EL (cell line): ENCODE measurements at places on chromosomes 7 and 10.

- no peak for DNase-seq
These were observed 12.6 kb upstream of the TSPAN13 start for GRCh38 chr7:16740996-16741395.

GRCh38 chr10:31268444-31269303 lies 50.3 kb upstream of the ZEB1 start:
- no peak for DNase-seq

- DNase-seq: no peak
These were observed 103.1 kb downstream of the KLF6 start for GRCh38 chr10:3681642-3682554.

DNA sequence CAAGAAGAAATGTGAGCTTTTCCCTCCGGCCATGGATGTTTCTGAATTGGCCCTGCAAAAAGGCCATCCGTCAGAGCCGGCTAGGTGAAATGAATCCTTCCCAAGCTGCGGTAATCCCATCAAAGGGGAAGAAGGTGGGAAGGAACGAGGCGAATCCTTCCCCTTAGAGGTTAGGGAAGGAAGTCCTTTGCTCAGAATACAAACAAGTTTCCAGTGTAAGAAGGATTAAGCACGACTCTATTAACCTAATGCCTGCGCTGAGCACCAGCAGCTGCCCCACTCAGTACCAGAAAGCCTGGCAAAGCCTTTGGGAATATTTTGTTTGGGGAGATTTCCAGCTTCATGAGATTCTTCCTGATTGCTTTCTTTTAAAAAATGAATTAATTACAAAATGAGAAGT lies 42.8 kb downstream of the CLRN3 start:
- DNase-seq: no peak

DNA sequence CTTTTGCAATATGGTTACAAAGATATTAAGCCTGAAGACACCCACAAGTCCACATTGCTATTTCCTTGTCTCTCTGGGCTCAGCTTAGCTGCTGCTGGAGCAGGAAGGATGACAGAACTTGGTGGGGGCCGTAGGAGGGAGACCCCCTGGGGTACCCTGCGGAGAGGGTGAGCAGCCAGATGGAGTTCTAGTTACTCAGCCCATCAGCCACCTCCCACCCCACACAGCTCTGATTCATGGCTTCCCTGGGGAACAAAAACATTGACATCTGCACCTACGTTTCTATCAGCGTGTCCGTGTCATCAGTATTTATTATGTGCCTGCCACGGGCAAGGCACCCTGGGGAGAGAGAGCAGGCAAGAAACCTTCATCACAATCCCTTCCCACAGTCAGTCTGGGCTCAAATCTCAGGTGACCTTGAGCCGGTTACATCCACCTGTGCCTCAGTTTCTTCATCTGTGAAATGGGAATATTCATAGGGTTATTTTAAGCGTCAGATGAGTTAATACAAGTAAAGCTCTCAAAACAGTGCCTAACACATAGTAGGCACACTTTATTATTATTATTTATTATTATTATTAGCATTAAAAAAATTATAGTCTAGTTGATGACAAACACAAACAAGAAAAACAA lies 131.5 kb downstream of the C10orf105 start:
- no peak for DNase-seq

DNA sequence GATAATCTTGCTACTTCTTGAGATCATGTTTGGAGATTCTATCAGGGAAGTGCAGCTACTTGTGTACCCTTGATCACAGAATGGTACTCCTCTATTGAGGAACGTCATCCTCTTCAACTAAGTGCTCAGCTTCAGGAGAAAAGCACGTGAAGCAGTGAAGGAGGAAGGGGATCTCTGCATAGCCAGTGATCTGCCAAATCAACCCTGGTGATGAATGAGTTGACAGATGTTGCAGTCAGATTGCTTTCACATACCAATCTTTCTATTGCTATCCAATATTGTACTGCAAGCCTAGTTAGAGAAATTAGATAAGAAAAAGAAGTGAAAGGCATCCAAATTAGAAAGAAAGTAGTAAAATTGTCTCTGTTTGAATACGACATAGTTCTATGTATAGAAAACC lies 309.4 kb downstream of the TWIST1 start:
- no peak for DNase-seq
